Stimulated activated CD8-positive, alpha-beta memory T cell treated with anti-CD3 and anti-CD28 coated beads, Interleukin-2, amount 100 ng/mL, for 1 hour (primary cell): ENCODE measurements at places on chromosomes 5 and 9.

DNA sequence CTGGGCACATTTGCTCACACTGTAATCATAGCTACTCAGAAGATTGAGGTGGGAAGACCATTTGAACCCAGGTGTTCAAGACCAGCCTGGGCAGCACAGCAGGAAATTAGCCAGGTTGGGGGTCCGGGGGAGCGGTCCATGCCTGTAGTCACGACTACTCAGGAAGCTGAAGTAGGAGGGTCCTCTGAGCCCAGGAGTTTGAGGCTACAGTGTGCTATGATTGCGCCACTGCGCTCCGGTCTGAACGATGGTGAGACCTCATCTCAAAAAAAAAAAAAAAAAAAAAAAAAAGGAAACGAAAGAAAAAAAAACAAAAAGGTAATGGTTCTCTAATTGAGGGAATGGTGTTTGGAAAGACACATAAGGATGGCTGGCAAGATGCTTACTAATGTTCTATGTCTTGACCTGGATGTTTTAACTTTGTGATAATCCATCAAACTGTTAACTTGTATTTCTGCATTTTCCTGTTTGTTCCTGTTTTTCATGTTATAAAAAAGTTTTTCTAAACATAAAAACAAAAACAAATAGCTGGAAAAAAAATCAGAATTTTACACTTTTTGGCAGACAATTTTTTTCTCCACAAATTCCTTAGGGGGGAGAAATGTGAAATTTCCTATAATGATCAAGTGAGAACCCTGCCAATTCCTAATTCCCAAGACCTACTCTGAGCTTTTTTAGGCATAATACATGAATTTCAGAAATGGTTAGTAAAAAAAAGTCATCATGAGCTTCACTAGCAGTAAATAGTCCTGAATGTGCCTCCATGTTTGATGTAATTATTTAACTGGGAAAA, 96.9 kb downstream of the DENND1A start:
- no peak for DNase-seq

GRCh38 chr5:107359033-107359915, 311.5 kb downstream of the EFNA5 start:
- DNase-seq: no peak

- DNase-seq: no peak
Observed at GRCh38 chr5:80565330-80565729, 4.8 kb downstream of the ANKRD34B start.

GRCh38 chr9:136615631-136616306, 46.9 kb upstream of the EGFL7 start:
- DNase-seq: no peak

DNA sequence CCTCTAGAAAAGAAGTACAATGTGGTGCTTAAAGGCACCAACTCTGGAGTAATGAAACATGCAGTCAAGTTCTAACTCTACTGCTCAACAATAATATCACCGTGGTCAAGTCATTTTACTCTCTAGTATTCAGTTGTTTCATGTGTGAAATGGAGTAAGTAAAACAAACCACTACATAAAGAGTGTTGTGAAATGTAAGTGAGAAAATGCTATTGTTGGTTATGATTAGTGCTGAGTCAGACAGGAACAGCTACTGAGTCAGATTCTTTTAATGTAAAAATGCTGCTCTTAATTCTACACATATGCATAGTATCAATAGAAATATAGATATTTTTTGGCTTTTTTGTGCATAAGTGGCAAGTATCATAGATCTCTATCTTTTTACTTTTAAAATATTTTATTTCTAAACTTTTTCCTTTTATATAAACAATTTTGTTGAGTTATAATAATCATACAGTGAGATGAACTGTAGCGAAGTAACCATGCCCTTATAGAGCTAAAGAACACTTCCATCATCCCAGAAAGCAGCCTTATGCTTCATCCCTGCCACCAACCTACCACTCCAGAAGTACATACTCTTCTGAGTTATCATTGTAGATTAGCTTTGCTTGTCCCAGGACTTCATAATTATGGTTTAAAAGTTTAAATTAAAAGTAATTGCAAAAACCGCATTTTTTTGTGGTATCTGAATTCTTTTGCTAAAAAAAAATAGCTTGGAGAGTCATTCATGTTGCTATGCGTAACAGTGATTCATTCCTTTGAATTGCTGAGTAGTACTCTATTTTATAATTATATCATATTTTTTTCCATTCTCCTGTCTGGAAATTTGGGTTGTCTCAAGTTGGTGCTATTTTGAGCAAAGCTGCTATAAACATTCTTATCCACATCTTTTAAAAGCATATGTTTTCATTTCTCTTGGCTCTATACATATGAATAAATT, 548.2 kb upstream of the CLINT1 start:
- no peak for DNase-seq

GRCh38 chr9:105416840-105417239, 31.0 kb upstream of the FSD1L start:
- DNase-seq: no peak
